ENCODE measurements at places on chromosomes 11 and 22.

DNA sequence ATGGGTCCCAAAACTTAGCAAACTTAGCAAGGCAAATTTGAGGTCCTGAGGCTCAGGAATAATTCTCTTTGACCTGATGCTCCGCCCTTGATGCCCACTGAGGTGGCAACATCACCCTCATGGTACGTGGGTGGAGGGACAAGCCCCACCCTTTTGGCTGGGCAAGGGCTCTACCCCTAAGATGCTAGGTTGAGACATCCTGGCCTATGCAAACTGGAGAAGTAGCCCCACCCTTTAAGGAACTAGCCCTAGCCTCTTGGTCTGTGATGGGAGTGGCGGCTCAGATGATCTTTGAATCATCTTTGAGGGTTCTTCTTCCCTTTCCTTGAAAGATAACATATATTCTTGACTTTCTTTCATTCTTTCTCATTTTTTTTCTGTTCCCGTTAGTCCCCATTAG is 32.9 kb downstream of the CABIN1 start:
- DNase-seq: no peak

DNA sequence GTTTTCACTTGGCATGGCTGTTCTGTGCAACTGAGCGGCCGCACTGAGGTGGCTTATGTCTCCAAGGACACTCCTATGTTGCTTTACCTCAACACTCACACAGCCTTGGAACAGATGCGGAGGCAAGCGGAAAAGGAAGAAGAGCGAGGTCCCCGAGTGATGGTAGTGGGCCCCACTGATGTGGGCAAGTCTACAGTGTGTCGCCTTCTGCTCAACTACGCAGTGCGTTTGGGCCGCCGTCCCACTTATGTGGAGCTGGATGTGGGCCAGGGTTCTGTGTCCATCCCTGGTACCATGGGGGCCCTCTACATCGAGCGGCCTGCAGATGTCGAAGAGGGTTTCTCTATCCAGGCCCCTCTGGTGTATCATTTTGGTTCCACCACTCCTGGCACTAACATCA is 2.1 kb downstream of the CLP1 start:
- no peak for DNase-seq

GRCh38 chr11:9982796-9983579 is 311.0 kb downstream of the SBF2 start:
- DNase-seq: no peak

- DNase-seq: no peak
These were observed 203.4 kb downstream of the KIF18A start for GRCh38 chr11:27904358-27905055.

- DNase-seq: no peak
These were observed 73.6 kb upstream of the NARS2 start for GRCh38 chr11:78647986-78648875.

GRCh38 chr11:89443361-89444322 is 47.5 kb downstream of the NOX4 start:
- no peak for DNase-seq

DNA sequence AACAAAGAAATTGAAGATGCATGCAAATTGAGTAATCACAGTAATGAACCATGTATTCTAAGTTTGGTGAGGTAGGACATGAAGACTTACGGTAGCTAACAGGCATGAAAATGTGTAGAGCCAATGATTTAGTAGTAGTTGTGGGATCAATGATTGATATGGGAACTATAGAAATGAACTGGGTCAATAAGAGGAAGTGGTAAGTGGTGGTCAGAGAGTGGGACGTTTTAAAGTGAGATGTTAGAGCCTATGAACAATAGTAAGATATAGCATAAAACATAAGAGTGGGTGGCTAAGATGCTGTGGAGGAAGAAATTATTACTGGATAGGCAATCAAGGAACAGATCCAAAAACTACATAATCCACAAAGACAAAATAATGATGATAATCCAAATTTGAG is 45.0 kb downstream of the DLG2 start:
- no peak for DNase-seq

DNA sequence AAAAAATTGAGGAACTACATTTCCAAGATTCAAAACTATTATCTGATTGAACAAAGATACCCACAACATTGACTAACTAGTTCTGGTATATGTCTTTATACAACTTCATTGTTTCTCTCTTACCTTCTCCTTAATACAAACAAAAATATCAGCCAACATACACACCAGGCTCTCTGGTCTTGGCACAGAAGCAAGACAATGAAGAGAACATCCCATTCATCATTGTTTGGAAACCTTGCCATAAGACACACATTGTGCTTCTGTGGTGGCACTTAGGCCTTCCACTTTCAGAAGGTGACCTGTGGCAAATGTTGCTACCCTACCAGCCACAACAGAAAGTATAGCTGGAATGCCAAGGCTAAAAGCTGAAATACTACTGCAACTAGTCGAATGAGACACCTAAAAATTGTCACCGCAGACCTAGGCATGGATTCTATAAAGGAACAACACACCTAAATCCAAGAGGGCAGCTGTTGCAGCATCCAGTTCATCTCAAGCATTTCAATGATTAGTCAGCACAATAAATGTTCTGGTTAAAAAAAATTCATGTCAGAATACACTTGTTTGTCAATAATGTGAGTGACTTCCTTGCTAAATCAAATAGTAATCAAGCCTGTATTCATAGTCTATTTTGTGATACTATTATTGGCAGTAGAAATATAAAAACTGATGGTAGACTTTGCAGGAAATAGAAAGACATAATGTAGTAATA is 26.3 kb downstream of the MAP6 start:
- no peak for DNase-seq
